ENCODE measurements at places on chromosomes 13 and 19.

- no peak for DNase-seq
Measured at GRCh38 chr19:7280940-7281666, 13.1 kb downstream of the INSR start.

DNA sequence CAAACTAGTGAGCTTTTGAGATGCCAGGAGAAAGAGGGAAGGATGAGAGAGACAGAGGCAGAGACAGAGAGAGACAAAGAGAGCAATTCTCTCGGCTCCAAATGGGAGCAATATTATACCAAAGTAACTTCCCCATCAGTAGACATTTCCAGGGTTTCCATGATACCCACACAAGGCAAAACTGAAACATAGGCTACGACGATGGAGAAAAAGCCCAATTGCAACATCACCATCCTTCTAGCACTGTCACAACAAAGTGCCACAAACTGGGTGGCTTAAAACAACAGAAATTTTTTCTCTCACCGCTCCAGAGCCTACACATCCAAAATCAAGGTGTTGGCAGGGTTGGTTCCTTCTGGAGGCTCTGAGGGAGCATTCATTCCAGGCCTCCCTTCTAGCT, 81.4 kb downstream of the KCTD12 start:
- no peak for DNase-seq

- no peak for DNase-seq
Measured at GRCh38 chr19:28042516-28042915, 1170.4 kb downstream of the UQCRFS1 start.

- DNase-seq, result no peak
Measured at GRCh38 chr19:29384656-29385055, 141.1 kb upstream of the VSTM2B start.

DNA sequence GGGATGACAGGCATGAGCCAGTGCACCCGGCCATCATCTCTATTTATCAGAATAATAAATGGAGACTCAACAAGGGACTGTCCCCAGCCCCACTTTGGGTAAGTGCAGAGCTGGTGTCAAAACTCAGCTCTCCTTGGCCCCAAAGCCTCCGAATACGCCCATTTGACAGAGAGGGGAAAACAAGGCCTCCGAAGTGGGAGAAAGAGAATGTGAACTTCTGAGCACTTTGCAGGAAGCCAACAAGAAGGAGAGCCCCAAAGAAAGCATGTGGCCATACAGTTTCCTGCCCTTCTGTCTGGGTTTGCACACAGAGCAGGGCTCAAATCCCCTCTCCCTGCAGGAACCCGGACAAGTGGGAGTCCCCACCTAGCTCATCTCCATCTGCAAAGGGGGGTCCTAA, 1.6 kb downstream of the CEACAM16 start:
- DNase-seq, result no peak

GRCh38 chr13:109256866-109257760, 529.3 kb downstream of the IRS2 start:
- no peak for DNase-seq

- no peak for DNase-seq
Measured at GRCh38 chr19:50414864-50415660, 3.7 kb upstream of the SPIB start.

DNA sequence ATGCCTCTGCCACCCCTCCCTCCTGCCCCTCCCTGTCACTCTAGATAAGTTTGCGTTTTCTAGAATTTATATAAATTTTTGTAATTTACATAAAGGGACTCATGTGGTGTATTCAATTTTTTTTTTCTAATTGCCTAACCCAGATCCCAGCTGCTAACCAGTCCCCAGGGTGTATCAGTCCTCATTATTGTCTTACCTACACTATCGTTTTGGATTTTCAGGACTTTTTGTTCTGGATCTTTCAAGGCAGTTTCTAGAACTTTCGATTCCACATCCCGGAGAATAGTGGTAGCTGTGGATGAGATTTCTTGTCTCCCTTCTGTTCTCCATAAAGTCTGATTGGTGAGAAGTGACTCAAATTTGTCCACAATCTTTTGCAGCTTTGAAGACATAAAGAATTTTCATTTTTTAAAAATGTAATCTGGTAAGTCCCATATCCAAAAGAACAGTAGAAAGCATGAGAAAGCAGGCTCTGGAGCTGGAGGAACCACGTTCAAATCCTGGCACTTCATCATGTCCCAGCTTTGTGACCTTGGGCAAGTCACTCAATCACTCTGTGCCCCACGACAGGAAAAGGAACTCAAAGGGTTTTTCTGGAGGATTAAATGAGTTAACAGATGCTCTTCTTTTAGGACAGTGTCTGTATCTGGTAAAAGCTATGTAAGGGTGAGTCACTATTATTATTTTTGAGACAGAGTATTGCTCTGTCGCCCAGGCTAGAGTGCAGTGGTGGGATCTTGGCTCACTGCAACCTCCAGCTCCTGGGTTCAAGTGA, 19.7 kb downstream of the ADGRE3 start:
- DNase-seq, result no peak

DNA sequence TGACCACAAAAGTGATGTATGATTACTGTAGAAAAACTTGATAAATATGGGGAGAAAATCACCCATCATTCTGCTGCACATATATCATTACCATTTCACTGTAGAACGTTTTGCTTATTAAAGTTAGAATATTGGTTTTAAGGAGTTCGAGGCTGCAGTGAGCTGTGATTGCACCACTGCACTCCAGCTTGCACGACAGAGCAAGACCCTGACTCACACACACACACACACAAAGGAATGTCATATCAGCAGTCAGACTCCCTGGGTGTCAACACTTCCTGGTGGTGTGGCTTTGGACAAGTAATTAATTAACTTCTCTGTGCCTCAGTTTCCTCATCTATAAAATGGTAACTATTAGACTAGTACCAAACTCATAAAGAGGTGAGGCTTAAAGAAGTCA, 11.3 kb upstream of the PNMA8A start:
- no peak for DNase-seq

GRCh38 chr13:37766502-37766901, 103.1 kb downstream of the TRPC4 start:
- DNase-seq, result no peak

DNA sequence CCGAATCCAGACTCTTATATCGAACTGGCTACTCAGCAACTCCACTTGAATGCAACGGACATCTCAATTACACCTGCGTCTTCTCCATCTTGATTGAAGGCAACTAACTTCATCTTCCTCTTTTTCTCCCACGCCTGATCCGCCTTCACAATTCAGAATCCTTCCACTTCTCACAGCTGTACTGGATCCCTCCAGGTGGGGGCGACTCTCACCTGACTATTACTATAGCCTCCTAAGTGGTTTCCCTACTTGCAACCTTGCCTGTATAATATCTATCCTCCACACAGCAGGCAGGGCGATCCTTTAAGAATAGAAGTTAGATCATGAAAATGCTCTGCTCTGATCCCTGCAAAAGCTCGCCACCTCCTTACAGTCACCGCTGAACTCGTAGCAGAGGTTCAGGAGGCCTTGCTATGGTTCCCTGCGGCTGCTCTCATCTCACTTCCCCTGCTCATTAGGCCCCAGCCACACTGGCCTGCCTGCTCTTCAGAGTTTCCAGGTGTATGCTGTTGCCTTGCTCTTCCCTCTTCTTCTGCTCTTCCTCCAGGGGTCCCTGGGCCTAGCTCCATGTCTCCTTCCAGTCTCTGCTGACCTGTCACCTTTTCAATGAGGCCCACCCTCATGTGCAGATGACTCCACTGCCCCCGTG, 31.9 kb downstream of the RFXAP start:
- DNase-seq, result no peak

DNA sequence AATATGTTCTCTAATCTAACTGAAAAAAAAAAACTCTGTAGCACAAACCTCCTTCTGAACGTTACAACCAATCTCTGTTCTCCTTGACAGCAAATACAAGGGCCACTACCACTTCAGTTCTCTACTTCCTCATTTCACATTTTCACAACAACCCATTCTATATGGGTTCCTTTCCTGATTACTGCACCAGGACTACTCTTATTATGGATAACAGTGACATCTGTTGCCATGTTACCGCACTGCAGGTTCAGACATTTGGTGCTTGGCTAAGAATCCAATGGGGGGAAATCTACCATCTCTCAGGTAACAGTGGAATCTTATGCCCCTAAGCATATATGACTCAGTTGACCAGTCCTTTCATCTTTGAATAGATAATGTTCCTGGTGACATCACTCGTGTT, 11.6 kb upstream of the FPR3 start:
- no peak for DNase-seq

DNA sequence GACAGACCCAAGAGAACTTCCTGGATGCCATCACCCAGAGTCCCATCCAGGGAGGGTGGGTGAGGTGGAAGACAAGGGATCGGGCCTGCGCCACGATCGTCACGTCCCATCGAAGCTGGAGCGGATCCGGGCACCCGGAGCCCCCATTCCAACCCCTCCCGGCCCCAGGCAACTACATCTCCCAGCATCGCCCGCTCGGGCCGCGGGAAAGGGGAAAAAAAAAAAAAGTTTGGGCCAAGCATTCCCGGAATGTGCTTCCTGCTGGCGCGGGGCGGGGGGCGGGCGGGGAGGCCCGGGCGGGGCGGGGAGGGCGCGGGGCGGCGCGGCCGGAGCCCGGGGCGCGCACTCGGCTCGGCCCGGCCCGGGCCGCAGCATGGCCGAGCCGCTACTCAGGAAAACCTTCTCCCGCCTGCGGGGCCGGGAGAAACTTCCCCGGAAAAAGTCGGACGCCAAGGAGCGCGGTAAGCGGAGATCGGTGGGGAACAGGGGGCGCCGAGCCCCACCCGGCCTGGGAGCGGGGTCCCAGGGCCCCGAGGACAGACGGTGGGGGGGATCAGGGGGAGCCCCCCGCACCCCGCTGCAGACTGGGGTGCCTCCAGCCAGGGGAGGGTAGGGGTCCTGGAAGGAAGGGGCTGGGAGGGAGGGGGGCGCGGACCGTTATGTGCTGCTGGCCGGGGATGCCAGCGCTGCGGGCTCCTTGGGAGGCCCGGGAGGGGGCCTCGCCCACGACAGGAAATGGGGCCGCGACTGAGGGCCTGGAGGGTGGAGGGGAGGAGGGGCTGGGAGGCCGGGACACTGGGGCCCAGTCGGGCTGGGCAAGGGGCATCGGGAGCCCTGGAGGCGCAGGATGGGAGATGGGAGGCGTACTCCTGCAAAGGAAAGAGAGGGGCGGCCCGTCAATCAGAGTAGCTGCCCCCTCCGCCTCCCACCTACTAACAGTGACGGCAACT, at the start of gene SYDE1:
SYDE1 (plus strand) TSS at position 341 of the 950 bp plus-strand sequence; CDS start at position 374, 33 bp downstream.
- no peak for DNase-seq

DNA sequence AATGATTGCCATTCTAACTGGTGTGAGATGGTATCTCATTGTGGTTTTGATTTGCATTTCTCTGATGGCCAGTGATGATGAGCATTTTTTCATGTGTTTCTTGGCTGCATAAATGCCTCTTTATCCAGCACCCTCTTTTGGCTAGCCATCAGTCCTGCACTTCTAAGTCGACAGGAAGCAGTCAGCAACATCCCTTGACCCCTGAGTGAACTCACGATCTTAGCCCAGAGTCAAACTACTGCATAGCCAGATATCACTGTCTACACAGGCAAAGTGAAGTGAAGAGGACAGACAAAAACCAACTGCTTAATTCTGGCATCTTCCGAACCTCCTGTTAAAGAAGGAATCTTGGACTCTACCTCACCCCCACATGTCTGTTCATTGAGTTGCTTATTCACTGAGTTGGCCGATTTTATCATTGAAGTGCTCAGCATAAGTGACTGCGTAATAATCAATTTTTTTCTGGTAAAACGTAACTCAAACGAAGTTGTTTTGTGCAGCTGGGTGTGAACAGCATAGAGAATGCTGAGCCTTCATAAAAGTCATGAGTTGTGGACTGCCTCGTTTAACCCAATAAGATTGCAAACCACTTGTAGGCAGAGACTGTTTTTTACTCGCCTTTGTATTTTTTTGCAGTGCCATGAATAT, 304.2 kb downstream of the COG6 start:
- DNase-seq, result no peak

- DNase-seq, result no peak
Measured at GRCh38 chr19:13133241-13133870, 15.3 kb downstream of the NACC1 start.

DNA sequence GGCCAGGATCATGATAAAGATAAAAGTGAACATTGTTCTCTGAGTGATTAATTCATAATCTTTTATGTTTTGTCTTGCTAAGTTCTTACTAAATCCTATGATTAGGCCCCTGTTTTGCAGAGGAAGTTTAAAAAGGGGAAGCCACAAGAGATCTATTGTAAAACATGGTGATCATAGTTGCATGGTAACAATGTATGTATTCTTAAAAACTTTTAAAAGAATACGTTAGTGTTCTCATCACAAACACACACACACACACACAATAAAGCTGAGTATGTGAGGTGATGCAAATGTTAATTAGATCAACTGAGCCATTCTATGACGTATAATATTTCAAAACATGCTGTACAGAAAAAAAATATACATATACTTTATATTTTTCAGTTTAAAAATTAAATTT, 51.2 kb downstream of the MBD3L2B start:
- DNase-seq, result no peak

DNA sequence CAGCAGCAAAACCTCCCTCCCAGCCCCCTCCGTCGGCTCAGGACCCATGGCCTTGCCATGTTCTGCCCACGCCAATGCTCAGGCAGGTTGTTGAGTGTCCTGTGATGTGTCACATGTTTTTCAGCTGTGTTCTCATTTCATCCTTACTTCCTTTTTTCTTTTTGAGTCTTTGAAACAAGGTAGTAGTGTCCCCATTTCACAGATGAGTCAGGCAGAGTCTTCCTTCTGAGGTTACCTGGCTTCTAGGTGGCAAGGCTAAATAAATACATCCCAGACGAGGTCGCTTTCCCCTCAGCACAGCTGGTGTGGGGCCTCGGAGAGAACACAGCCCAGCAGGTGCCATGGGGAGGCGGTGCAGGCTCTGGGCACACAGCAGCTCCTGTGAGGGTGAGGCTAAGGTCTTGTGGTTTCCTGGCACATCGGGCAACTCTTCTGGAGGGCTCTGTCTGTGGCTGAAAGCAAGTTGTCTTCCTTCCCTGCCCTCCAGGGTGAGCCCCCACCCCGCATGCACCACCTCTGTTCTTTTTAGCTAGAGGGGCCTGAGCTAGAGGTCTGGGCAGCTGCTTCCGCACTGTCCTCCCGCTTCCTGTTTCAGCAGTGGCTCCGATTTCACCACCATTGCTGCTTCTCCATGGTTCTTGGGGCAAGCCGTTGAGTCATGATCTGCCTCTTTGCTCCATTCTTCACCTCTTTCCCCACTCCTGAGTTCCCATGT, 15.1 kb downstream of the PRAM1 start:
- no peak for DNase-seq

GRCh38 chr13:33015241-33015668, 968 bp upstream of the KL start:
- DNase-seq, result no peak
